ENCODE measurements at places on chromosomes 2 and 18.

GRCh38 chr18:11392292-11392691, 217.1 kb upstream of the SLC35G4 start:
- DNase-seq, result no peak

GRCh38 chr2:107804608-107805498, 21.8 kb upstream of the RGPD4 start:
- DNase-seq, result no peak

GRCh38 chr2:127864877-127865276, 6.9 kb upstream of the POLR2D start:
- DNase-seq, result no peak

DNA sequence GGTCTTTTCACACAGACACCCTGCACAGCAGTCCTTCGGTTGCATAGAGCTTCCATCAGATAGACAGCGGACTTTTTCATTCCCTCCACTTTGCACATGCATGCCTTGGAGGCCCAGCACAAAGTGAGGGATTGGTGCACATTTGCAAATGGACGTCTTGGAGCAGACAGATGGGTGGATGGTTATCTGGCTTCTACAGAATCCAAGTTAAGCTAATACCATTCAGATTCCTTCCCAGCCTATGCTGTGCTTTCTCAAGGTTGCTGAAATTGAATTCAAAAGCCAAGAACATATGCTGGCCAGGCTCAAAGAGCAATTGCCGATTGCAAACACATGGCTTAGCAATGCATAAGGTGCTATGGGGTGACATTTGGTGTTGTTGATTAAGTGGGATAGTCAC, 186.4 kb downstream of the VAPA start:
- no peak for DNase-seq

DNA sequence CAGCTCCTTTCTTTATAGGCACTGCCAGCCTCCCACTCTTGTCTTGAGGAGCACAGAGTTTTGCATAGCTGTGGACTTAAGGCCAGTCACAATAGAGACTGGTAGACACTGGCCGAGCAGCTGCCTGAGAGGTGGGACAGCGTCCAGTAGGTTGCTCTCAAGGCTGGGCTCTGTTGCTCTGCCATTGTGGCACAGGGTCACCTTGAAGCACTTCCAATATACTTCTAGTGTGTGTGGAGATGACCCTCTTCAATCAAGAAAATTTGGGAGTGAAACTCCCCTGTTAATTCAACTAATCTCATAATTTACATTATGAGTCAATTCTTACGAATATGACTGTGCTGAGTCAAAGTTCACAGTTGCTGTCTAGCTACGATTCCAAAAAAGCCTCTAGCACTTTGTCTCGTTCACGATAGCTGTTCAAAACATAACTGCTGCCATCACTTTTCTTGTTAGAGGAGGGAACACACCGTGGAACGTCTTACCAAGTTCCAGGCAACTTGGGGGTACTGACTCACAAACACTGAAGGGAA, 636.2 kb downstream of the EPHA4 start:
- DNase-seq, result no peak
